ENCODE measurements at places on chromosomes 1 and 21. TPM values are rescaled to one million over a fixed set of nuclear protein-coding genes. Genes with fewer than 3 reads are reported as not detected.

NBPF15 gene
- total RNA-seq: 17.6 TPM

SH2D5 gene
- total RNA-seq: 0.64 TPM

CFHR1 gene
- total RNA-seq: 0.60 TPM

ASH1L gene
- 25.3 TPM for total RNA-seq

SPATA1 gene
- total RNA-seq: 1.1 TPM

NMNAT2 gene
- total RNA-seq: 0.04 TPM

S100A2 gene
- 4,166 TPM for total RNA-seq

KRTAP19-3 gene
- not detected for total RNA-seq

SYTL1 gene
- total RNA-seq: 113 TPM

PADI3 gene
- total RNA-seq: 3.3 TPM

SERTAD4 gene
- 8.7 TPM for total RNA-seq

ATP6V1G3 gene
- not detected for total RNA-seq

OLIG2 gene
- total RNA-seq: not detected

ERO1B gene
- 1.1 TPM for total RNA-seq

HSD3B2 gene
- 0.32 TPM for total RNA-seq

PTPRF gene
- 285 TPM for total RNA-seq

ZSWIM5 gene
- 0.56 TPM for total RNA-seq

FAM177B gene
- 0.64 TPM for total RNA-seq

FAM72C gene
- 2.8 TPM for total RNA-seq

GJB5 gene
- total RNA-seq: 78.8 TPM

SELL gene
- 1.0 TPM for total RNA-seq

CD1B gene
- not detected for total RNA-seq

KRTAP11-1 gene
- not detected for total RNA-seq

CNKSR1 gene
- 19.7 TPM for total RNA-seq

TFAP2E gene
- 1.1 TPM for total RNA-seq

GRIK1 gene
- not detected for total RNA-seq

DISC1 gene
- 2.4 TPM for total RNA-seq

SLC45A1 gene
- total RNA-seq: 0.20 TPM

CELA3A gene
- not detected for total RNA-seq

FOXD2 gene
- 0.08 TPM for total RNA-seq

ARID1A gene
- 44.3 TPM for total RNA-seq

PHGDH gene
- total RNA-seq: 108 TPM

UBAP2L gene
- total RNA-seq: 80.9 TPM

NOS1AP gene
- total RNA-seq: 1.4 TPM

PKP1 gene
- total RNA-seq: 608 TPM

CFHR3 gene
- total RNA-seq: 0.36 TPM

CRYBG2 gene
- total RNA-seq: 111 TPM

SPRR4 gene
- total RNA-seq: not detected

LAX1 gene
- 0.84 TPM for total RNA-seq

PLEKHN1 gene
- 26.4 TPM for total RNA-seq

CCDC185 gene
- 0.24 TPM for total RNA-seq

TPTE gene
- total RNA-seq: not detected

C1orf116 gene
- total RNA-seq: 62.2 TPM

UMODL1 gene
- 0.08 TPM for total RNA-seq

TINAGL1 gene
- 15.9 TPM for total RNA-seq

GLIS1 gene
- 0.20 TPM for total RNA-seq

GBP2 gene
- total RNA-seq: 15.9 TPM

AXDND1 gene
- not detected for total RNA-seq

VCAM1 gene
- 1.0 TPM for total RNA-seq

CLCA1 gene
- total RNA-seq: 0.08 TPM

TMEM125 gene
- 10.8 TPM for total RNA-seq

BCL2L15 gene
- total RNA-seq: 8.4 TPM

SEMA6C gene
- total RNA-seq: 0.88 TPM

CAPN8 gene
- 1.2 TPM for total RNA-seq

CAMK1G gene
- not detected for total RNA-seq

TRPM2 gene
- total RNA-seq: 1.2 TPM

CRYZ gene
- total RNA-seq: 18.0 TPM

C1QA gene
- total RNA-seq: 10.4 TPM

ATF6 gene
- total RNA-seq: 11.4 TPM
